ENCODE measurements at places on chromosomes 5 and 9. TPM values are rescaled to one million over a fixed set of nuclear protein-coding genes. Genes with fewer than 3 reads are reported as not detected.

Gene ETF1
- 72.3 TPM for polyA plus RNA-seq

Gene AIF1L
- 42.9 TPM for polyA plus RNA-seq

Gene SHOC1
- 0.45 TPM for polyA plus RNA-seq

Gene NOXA1
- 8.4 TPM for polyA plus RNA-seq

Gene SQSTM1
- polyA plus RNA-seq, result 103 TPM

Gene CCL21
- polyA plus RNA-seq, result 149 TPM

Gene ZNF169
- 10.2 TPM for polyA plus RNA-seq

Gene PCDHGA11
- 4.4 TPM for polyA plus RNA-seq

Gene CTXN3
- not detected for polyA plus RNA-seq

Gene SEMA6A
- 39.8 TPM for polyA plus RNA-seq

Gene PCDHB9
- polyA plus RNA-seq, result 5.6 TPM

Gene AQP7
- polyA plus RNA-seq, result 5.2 TPM

Gene DAB2
- polyA plus RNA-seq, result 101 TPM

Gene PNPLA7
- polyA plus RNA-seq, result 7.8 TPM

Gene RPS14
- polyA plus RNA-seq, result 2,884 TPM

Gene FCN1
- 5.5 TPM for polyA plus RNA-seq

Gene ECM2
- polyA plus RNA-seq, result 62.1 TPM

Gene PTGS1
- 5.5 TPM for polyA plus RNA-seq

Gene SLC6A19
- polyA plus RNA-seq, result 0.15 TPM

Gene NUTM2G
- 0.53 TPM for polyA plus RNA-seq

Gene TXNDC8
- not detected for polyA plus RNA-seq

Gene PLPPR1
- polyA plus RNA-seq, result 18.2 TPM

All from right lung (tissue), 10 donors.